Activated CD4-positive, alpha-beta T cell treated with anti-CD3 and anti-CD28 coated beads, Interleukin-2, Interleukin-4, amounts not matched to agents 100 ng/mL and 50 ng/mL, durations not matched to agents 16 hours and 8 hours (primary cell): ENCODE measurements at places on chromosomes 12 and 14.

GRCh38 chr14:56284641-56285040 is 166.4 kb downstream of the PELI2 start:
- DNase-seq: no peak

DNA sequence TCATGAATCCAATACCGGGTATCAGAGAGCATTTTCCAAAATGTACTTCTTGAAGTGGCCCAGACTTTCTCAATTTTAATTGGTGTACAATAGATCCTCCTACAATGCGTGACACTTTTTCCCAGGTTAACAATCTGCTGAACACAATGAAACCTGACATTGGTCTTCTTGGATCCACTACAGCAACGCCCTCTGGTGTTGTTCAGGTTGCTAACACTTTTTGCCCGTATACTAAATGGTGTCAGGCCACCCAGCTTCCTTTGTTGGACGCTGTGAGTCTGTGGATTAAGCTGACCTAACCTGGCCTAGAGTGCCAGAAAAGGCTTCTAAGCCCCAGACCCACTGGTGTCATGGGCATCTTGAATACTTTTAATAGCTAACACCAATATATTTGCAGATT is 89.2 kb downstream of the KCNK10 start:
- peak; percentile 5 for DNase-seq

DNA sequence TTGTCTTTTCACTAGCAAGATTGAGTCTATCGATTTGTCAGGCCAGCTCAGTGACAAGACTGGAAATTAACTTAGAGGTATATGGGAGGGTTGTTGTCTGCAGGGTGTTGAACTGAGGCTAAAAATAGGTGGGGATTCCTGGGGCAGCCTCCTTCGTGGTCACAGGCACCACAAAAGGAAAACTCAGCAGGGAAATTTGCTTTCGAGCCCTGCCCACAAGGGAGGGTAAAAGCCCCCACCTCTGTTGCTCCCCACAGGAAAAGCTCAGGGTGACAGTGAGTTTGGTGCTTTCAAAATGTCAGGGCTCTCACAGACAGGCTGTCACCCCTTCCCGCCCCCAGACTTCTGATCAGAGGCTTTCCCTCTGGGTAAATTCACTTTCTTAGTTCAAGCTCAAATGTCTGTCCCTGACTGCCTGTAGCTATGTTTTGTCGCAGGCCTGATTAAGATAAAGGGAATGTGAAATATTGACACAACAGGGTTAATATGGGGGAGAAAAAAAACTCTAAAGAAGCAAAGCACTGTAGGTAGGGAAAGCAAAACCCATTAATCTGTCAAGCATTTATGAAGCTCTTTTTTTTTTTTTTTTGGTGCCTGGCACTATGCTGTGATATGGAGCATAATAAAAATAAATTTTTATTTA is 11.7 kb upstream of the NFKBIA start:
- DNase-seq: peak; percentile 81

GRCh38 chr12:12503384-12504078 is 59.1 kb downstream of the DUSP16 start:
- peak; percentile 55 for DNase-seq

- DNase-seq: no peak
Measured at GRCh38 chr12:117485984-117486839, 124.8 kb upstream of the NOS1 start.

GRCh38 chr14:102012336-102012735 is 48.0 kb downstream of the DYNC1H1 start:
- no peak for DNase-seq

- DNase-seq: no peak
Measured at GRCh38 chr14:66662374-66662773, 154.4 kb downstream of the GPHN start.

- no peak for DNase-seq
Measured at GRCh38 chr12:116241157-116241759, 36.2 kb downstream of the MED13L start.

DNA sequence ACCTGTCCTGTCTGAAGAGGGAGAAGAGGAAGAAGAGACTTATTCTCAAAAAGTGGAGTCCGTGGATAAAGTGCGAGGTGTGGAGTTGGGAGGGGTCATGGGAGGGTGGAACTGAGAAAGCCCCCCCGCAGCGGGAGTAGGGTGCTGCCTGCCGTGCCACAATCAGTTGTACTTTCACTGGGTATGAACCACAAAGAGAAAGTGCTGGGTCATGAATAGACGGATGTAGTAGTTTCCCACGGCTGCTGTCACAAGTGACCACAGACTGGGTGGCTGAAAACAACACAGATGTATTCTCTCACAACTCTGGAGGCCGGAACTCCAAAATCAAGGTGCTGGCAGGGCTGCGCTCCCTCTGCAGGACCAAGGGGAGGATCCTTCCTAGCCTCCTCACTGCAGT is 5.5 kb downstream of the DNAH10 start:
- peak; percentile 53 for DNase-seq

DNA sequence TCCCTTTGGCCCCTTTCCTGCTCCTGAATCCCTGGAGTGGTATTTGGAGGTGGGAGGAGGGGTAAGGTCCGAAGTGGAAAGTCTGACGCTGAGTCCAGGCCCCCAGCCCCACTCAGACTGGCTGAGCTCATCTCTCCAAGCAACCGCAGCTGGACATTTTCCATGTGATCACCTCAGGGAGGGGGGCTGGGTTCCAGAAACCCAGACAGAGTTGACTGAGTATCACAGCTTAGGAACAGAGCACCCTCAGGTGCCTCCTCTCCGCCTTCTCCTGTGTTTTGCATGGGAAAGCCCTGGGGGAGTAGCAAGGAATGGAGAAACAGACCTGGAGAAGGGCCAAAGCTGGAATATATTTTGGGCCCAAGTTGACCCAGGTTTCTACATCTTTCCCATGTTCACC is 8.0 kb upstream of the ITGA5 start:
- DNase-seq: no peak

DNA sequence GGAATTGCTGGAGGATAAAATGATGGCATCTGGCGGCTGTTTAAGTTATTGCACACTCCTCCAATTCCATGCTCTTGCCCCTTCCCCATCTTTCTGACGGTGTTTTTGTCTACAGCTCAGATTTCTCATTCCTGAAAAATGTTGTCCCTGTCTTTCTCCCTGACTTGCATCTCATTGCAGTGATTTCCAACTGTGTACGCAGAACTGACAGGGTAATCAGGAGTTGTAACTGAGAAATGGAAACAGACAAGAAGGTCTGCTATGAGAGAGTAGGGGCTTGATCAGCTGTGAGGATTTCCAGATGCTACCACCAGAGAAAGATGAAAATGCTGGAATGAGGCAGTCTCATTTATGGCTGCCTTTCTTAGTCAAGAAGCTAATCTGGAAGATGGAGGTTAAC is 1.3 kb downstream of the ERP27 start:
- no peak for DNase-seq

- DNase-seq: no peak
Measured at GRCh38 chr14:70045844-70046535, 142.8 kb downstream of the SLC8A3 start.

DNA sequence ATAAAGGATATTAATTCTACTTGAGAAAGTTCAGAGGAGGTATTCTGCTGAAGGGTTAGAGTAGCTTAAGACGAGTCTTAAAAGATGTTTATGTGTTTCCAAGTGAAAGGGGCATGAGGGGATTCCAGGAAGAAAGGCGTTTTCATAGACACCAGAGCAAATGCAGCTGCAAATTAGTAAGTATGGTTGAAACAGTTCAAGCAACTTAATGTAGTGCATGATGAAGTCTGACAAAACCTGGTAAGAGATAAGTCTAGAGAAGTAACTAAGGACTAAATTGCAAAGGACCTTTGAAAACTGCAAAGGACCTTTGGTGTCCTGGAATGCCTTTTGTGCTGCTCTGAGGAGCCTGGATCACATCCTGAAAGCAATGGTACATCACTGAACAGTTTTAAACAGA is 11.5 kb downstream of the LUM start:
- no peak for DNase-seq

GRCh38 chr12:132026796-132027500 is 77.2 kb downstream of the EP400 start:
- no peak for DNase-seq

GRCh38 chr14:26996246-26996645 is 398.4 kb upstream of the NOVA1 start:
- no peak for DNase-seq

DNA sequence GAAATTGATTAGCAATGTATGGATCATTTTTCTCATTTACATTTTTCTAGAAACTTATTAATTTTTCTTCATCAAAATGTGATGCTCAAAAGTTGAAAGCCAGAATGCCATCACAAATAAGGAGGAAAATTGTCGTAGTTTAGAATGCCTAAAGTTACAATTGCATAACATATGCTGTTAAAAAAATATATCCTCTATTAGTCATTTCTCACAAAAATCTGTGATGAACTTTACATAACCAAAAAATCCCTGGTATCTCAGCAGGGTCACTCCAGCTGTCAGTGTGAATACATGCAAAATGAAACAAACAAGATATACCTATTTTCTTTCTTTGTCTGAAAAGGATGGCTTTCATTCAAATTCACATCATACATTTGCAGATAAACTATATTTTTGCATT is 358.9 kb downstream of the PAWR start:
- DNase-seq: no peak

- peak; percentile 78 for DNase-seq
Measured at GRCh38 chr12:62192180-62192902, 67.9 kb upstream of the USP15 start.

GRCh38 chr12:55681142-55682077 is 26.3 kb downstream of the ITGA7 start:
- no peak for DNase-seq

DNA sequence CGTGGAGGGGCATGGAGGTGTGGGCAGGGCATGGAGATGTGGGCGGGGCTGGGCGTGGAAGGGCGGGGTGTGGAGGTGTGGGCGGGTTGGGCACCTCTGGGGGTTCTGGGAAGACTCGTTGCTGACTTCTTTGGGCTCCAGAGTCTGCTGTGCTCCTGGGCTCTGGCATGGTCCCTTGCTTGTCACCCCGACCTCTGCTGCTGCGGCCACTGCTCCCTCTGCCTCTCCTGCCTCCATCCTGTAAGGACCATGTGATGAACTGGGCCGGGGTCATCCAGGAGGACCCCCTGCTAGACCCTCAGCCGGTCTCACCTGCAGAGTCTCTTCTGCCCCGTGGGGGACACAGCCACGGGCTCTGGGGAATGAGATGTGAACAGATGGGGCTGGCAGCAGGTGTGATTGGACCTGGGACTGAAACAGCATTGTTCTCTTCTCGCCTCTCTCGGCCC is 15.3 kb downstream of the NOC4L start:
- DNase-seq: no peak

DNA sequence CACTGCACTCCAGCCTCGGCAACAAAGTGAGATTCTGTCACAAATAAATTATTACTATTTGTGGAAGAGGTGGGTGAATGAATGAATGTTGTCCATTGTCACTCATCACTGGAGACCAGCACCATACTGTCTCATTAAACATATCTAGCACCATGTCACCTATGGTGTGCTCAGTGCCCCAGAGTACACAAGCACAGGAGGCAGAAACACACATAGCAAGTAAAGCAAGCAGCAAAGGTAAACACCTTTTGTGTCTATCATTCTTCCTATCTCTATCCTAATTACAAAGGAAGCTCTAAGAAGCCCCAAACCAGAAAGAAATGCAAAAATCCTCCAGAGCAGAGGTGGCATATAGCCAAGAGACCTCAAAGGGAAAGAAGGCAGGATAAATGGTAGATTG is 9.2 kb downstream of the ERO1A start:
- no peak for DNase-seq

GRCh38 chr14:71776471-71777360 is 155.5 kb upstream of the RGS6 start:
- peak; percentile 61 for DNase-seq

DNA sequence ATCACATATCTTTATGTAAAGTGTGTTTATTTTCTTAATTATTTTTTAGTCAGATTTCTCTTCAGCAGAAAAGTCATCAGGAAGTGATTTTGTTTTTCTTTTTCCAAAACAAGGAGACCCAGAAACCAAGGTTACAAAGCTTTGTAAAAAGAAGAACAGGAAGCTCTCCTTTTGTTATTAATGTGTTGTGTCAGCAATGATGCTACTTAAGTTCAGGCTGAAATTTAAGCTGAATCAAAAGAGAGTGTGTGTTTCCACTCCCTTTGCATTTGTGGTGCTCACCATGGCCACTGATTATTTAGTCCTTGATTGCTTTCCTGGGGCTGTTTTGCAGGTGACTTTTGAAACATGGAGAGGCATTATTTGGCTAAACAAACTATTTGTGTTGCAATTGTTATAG is 155.3 kb upstream of the ATP2B1 start:
- DNase-seq: peak; percentile 63

DNA sequence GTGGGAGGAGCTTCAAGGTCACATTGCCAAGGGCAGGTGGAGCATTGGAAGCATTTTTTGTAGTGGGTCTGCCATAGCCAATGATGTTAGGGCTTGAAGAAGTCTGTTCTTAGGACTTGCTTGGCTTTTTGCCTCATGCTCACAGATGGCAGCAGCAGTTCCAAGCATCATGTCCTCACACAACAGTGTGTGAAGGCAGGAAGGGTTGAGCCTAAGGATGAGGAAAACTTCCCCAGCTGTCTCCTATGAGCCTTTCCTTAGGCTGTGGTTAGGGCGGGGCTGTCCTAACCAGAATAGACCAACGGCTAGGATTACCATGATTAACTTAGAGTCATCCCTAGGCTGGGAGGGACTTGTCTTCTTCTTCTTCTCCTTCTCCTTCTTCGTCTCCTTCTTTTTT is 76.2 kb upstream of the KCNA1 start:
- no peak for DNase-seq

GRCh38 chr12:61860451-61860850 is 399.8 kb upstream of the USP15 start:
- DNase-seq: no peak

DNA sequence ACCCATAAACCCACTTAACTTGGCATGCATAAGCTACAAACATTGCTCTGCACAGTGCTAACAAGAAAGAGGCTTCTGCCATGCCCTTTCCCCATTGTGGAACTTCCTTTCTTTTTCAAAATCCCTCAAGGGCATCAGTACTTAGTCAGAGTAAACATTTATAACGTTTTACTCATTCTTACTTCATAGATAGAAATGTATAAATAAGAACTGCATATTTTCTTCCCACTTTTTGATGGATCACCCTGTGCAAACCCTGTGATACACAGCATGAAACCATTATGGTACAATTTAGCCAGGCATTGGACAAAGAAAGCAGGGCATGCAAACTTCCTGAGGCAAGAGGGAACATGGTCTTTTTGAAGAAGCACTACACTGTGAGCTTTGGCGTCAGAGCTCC is 113.8 kb upstream of the FOXG1 start:
- no peak for DNase-seq

DNA sequence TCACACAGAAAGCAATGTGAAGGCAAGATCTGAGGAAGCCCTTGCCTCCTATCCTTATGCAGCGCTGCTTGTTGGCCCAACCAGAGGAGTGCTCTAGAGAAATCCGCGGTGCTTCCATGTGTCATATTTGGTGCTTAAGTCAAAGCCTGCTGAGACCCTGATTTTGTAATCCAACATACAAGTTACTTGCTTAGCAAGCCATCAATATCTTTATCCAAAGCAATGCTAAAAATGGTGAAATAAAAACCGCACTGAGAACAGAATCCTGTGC is 250.0 kb downstream of the MED13L start:
- no peak for DNase-seq

DNA sequence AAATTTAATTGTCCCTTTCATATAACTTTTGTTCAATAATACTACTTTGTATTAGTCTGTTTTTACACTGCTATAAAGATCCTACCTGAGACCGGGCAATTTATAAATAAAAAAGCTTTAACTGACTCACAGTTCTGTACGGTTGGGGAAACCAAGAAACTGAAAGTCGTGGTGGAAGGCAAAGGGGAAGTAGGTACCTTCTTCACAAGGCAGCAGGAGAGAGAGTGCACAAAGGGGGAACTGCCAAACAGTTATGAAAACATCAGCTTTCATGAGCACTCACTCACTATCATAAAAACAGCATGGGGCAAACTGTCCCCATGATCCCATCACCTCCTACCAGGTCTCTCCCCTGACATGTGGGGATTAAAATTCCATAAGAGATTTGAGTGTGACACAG is 1069.0 kb downstream of the FSCB start:
- no peak for DNase-seq
